A549 treated with Mapracorat at 1 μM for 4 hours (cell line): ENCODE measurements at places on chromosomes 7 and 10. TPM values are rescaled to one million over a fixed set of nuclear protein-coding genes. Genes with fewer than 3 reads are reported as not detected.

The CLCN1 gene
- 0.05 to 0.37 TPM in 2 of 5 replicates, not detected in the others for total RNA-seq

The NAT16 gene
- 0.15 to 0.20 TPM (median 0.15 TPM) in 5 replicates for total RNA-seq

The ZNF727 gene
- total RNA-seq, result not detected in 5 replicates

The LRRC17 gene
- total RNA-seq, result 0.08 to 0.18 TPM (median 0.14 TPM) in 4 of 5 replicates, not detected in the other

The H2AZ2 gene
- total RNA-seq, result 217 to 265 TPM (median 250 TPM) in 5 replicates

The LRRC18 gene
- not detected in 5 replicates for total RNA-seq

The AMZ1 gene
- 0.02 TPM in 1 of 5 replicates, not detected in the others for total RNA-seq

The GIMAP8 gene
- total RNA-seq, result not detected in 5 replicates

The PON3 gene
- total RNA-seq, result 30.2 to 41.2 TPM (median 36.7 TPM) in 5 replicates

The TMEM176A gene
- not detected in 5 replicates for total RNA-seq

The PTPRZ1 gene
- total RNA-seq, result not detected in 5 replicates

The CHAT gene
- total RNA-seq, result not detected in 5 replicates

The NPFFR1 gene
- total RNA-seq, result 0.02 TPM in 1 of 5 replicates, not detected in the others

The AGAP3 gene
- total RNA-seq, result 44.1 to 66.6 TPM (median 65.4 TPM) in 5 replicates

The EGR2 gene
- 0.33 to 0.76 TPM (median 0.48 TPM) in 5 replicates for total RNA-seq

The CRPPA gene
- total RNA-seq, result 0.45 to 0.67 TPM (median 0.60 TPM) in 5 replicates

The DENND2A gene
- 0.41 to 1.0 TPM (median 0.55 TPM) in 5 replicates for total RNA-seq

The TRIM73 gene
- 1.2 to 2.7 TPM (median 2.6 TPM) in 5 replicates for total RNA-seq

The TMEM196 gene
- not detected in 5 replicates for total RNA-seq

The GPR26 gene
- not detected in 5 replicates for total RNA-seq

The ADCY1 gene
- total RNA-seq, result 1.9 to 2.9 TPM (median 2.1 TPM) in 5 replicates

The PLXDC2 gene
- 0.02 to 0.07 TPM (median 0.03 TPM) in 4 of 5 replicates, not detected in the other for total RNA-seq

The CREB5 gene
- 3.4 to 4.7 TPM (median 3.6 TPM) in 5 replicates for total RNA-seq

The CCDC172 gene
- not detected in 5 replicates for total RNA-seq

The CCL24 gene
- total RNA-seq, result not detected in 5 replicates

The CYP3A5 gene
- total RNA-seq, result 0.99 to 1.9 TPM (median 1.2 TPM) in 5 replicates

The ARHGEF35 gene
- 0.18 to 0.50 TPM (median 0.40 TPM) in 5 replicates for total RNA-seq

The SEMA3A gene
- total RNA-seq, result 3.8 to 7.1 TPM (median 5.2 TPM) in 5 replicates

The SEMA3C gene
- 41.9 to 86.4 TPM (median 63.4 TPM) in 5 replicates for total RNA-seq
